ENCODE measurements at places on chromosomes 3 and 15. TPM values are rescaled to one million over a fixed set of nuclear protein-coding genes. Genes with fewer than 3 reads are reported as not detected.

GRCh38 chr15:65856821-65857455 lies 12.4 kb upstream of the RAB11A start:
- DNase-seq = peak; percentile 68

- DNase-seq = no peak
Measured at GRCh38 chr3:69871251-69871650, 128.3 kb upstream of the SAMMSON start.

Gene MITF
- 7.1 TPM for total RNA-seq

- DNase-seq = no peak
Measured at GRCh38 chr3:183033746-183034145, 53.4 kb upstream of the DCUN1D1 start.

DNA sequence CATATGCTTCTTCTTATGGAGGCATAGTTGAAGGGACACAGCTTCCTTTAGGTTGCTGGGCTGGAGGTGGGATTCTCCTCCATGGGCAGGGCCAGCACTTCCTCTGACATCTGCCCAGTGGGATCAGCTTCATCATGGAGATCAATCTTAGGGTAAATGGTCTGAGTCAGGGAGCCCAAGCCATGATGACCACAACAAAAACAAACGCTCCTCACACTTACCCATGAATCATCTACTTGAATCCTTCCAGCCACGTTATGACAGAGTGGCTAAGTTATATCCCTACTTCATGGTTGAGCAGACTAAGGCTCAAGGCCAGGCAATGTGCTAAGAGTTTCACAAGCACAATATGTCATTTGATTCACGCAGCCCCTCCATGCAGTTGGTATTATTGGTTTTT lies 87.2 kb upstream of the NMNAT3 start:
- no peak for DNase-seq

DNA sequence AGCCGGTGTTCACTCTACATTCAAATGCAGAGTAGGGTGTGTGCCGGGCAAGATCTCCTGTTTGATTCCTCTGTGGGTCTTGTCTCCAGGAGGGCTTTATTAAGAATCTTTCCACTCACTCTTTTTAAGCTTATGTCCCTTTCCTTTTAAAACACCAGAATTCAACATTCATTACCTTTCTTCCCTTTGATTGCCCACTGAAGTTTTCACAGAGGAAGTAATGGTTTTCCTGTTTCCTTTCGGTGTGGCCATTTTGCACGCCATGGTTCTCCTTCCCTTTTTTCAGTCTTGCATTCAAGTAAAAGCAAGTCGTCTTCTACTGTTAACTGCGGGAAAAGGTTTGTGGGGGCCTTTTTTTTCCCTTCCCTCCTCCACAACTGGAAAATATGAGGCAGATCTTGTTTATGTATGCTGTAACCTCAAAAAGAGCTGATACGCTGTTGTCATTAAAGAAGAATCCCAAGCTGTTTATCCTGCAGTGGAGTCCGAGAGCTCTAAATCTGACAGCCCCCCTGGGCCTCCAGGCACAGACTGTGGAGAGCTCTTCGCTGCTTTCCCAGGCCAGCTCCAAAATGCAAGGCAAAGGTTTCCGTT lies 40.5 kb downstream of the FILIP1L start:
- peak; percentile 72 for DNase-seq

DNA sequence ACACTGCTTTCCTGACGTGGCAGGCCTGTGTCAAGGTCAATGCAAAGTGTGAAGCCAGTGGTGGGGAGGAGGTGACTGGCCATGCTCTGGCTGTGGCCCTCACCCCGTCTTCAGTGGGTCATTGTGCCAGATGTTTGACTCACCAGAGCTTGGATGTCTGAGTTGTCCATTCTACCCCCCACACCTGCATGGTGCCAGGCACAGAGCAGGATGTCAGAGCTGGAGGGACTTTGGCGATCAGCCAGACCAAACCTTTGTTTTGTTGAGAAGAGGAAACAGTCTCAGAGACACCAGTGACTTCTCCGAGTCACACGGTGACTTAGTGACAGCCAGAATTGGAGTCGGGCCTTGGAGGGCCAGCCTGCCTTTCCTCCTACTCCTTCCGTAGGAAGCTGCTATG lies 49.5 kb downstream of the SMAD6 start:
- no peak for DNase-seq

Gene CHRFAM7A
- total RNA-seq = 0.63 TPM

Gene MINAR1
- 1.3 TPM for total RNA-seq

GRCh38 chr3:158264894-158265293 lies 155.0 kb downstream of the RSRC1 start:
- DNase-seq = no peak

DNA sequence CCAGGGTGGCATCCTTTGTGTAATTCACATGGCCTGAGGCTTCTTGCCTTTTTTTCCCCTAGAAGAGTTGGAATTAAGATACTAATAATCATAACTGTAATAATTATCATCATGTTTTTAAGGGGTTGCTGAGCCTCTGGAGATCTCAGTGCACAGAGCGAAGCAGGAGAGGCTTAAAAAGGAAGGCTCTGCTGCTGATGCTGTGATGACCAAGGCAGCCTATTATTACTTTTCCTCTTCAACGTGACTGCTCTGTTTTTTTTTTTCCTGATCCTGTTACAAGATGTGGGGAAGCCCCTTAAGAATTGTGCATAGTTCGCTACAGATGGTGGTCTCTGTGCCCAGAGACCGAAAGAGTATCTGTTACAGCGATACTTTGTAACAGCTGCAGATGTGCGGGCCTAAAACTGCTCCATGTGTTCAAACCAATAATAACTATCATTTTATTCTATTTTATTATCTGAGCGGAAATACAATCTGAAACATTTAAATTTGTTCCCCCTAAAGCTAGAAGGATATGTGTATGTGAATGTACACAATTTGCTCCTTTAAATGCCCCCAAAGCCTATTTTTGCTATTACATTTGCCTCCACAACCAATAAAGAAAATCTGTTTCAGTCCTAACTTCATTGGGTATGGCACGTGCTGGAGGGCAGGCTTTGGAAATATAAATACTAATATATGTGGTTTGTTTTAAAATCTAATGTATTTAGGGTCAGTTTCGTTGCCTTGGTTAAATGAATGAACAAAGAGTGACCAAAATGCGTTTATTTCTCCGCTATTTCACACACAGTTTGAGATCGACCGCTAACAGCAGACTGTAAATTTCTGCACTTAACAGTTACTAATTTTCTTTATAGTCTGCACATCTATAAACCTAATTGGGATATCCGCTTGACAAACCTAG lies 4.6 kb downstream of the SHOX2 start:
- no peak for DNase-seq

DNA sequence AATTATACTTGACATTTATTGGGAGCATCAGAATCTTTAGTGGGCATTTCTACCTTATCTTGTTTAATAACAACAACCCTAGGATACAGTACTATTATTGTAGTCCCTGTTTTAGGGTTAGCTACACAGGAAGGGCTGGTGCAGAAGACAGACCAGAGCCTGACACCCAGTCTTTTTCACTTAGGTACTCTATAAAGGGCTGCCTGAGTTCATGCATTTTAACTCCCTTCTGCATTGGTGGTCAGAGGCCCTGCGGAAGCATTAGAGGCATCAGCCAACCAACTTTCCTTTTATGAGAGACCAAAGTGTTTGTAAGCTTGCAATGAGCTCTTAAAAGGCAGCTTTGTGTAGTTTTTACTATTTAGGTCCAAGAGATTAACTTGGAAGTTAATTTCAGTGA lies 105.4 kb downstream of the PLCL2 start:
- DNase-seq = no peak

Gene TNFAIP8L3
- 1.7 TPM for total RNA-seq

- DNase-seq = no peak
Measured at GRCh38 chr15:44603126-44603525, 60.3 kb downstream of the SPG11 start.

All from hepatocyte (in vitro differentiated cells).